ENCODE measurements at places on chromosomes 5 and 9.

GRCh38 chr9:126357074-126357473 is 30.4 kb downstream of the MVB12B start:
- no peaks in the 10 kb centered on the region for H3K36me3 ChIP-seq
- no peak overlapping the region for H3K27ac ChIP-seq
- no peaks in the 10 kb centered on the region for H3K4me1 ChIP-seq
- H3K4me3 ChIP-seq, result no peak overlapping the region

- no peaks in the 10 kb centered on the region for H3K36me3 ChIP-seq
- H3K4me3 ChIP-seq, result no peak overlapping the region
- no peaks in the 10 kb centered on the region for H3K4me1 ChIP-seq
- no peaks in the 10 kb centered on the region for H3K27me3 ChIP-seq
These were observed 195.7 kb downstream of the CD180 start for GRCh38 chr5:67000794-67001475.

- H3K4me3 ChIP-seq, result no peak overlapping the region
- H3K4me1 ChIP-seq, result no peaks in the 10 kb centered on the region
- H3K27ac ChIP-seq, result no peak overlapping the region
- no peaks in the 10 kb centered on the region for H3K36me3 ChIP-seq
These were observed 233.2 kb upstream of the DAB2 start for GRCh38 chr5:39657943-39658342.

- H3K4me3 ChIP-seq, result no peak overlapping the region
- H3K36me3 ChIP-seq, result no peaks in the 10 kb centered on the region
- no peaks in the 10 kb centered on the region for H3K4me1 ChIP-seq
- H3K27ac ChIP-seq, result no peak overlapping the region
These were observed 399.0 kb downstream of the MED10 start for GRCh38 chr5:5979377-5979760.

DNA sequence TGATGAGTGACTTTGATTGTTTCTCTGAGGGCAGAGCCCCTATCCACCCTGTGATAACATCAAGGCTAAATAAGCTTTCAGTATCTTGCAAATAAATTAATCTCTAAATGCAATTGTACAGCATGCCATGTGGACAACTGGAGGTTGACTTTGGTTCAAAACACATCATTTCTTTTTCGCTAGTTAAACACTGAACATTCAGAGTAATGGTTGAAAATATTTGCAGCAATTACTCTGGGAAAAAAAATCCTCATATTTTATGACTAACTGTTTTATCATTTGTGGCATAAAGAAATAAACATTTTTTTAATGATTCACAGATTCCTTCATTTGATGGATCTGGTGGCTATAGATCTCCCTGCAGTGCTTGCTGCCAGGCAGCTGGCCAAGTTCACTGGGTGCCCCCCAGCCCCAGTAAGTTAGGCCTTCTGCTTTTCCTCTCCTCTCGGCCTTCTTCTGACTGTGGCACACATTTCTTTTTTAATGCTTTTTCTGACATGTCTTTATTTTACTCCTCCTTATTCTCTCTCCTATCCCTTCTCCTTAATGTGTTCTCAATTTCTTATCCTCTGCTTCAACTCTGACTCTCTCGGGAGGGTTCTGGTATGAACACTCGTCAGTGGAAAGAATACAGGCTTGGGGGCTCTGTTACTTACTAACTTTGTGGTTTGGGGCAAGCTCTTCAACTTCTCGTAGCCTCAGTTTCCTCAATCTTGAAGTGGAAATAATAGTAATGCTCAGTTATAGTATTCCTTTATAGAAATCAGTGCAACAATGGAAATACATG is 69.6 kb downstream of the ADAMTSL1 start:
- H3K36me3 ChIP-seq, result no peaks in the 10 kb centered on the region
- DNase-seq, result no peak
- no peak overlapping the region for H3K27ac ChIP-seq
- H3K27me3 ChIP-seq, result no peaks in the 10 kb centered on the region
- no peaks in the 10 kb centered on the region for H3K4me1 ChIP-seq

GRCh38 chr5:21895766-21896350 is 957.3 kb downstream of the CDH12 start:
- H3K36me3 ChIP-seq, result no peaks in the 10 kb centered on the region
- no peak for DNase-seq
- H3K4me3 ChIP-seq, result no peak overlapping the region
- H3K27ac ChIP-seq, result no peak overlapping the region
- no peaks in the 10 kb centered on the region for H3K27me3 ChIP-seq
- no peaks in the 10 kb centered on the region for H3K4me1 ChIP-seq

- H3K36me3 ChIP-seq, result no peaks in the 10 kb centered on the region
- H3K27me3 ChIP-seq, result peaks cover 4% of the 10 kb centered on the region
- no peak overlapping the region for H3K27ac ChIP-seq
- H3K4me3 ChIP-seq, result no peak overlapping the region
- no peak for DNase-seq
These were observed 13.4 kb downstream of the OLFM1 start for GRCh38 chr9:135100725-135101410.

GRCh38 chr9:136225748-136226679 is 19.6 kb downstream of the QSOX2 start:
- H3K36me3 ChIP-seq, result peaks cover 25% of the 10 kb centered on the region
- H3K4me3 ChIP-seq, result no peak overlapping the region
- H3K4me1 ChIP-seq, result peaks cover 8% of the 10 kb centered on the region

- peaks cover 12% of the 10 kb centered on the region for H3K4me1 ChIP-seq
- no peak for DNase-seq
- H3K4me3 ChIP-seq, result peak overlapping the region; percentile 90
- peak overlapping the region; percentile 99 for H3K27ac ChIP-seq
These were observed 744 bp upstream of the PPP2CA start for GRCh38 chr5:134226441-134227192.

GRCh38 chr9:87193925-87194868 is 246.9 kb upstream of the GAS1 start:
- H3K4me1 ChIP-seq, result no peaks in the 10 kb centered on the region
- no peak for DNase-seq
- H3K27me3 ChIP-seq, result no peaks in the 10 kb centered on the region
- no peak overlapping the region for H3K27ac ChIP-seq
- no peak overlapping the region for H3K4me3 ChIP-seq
- no peaks in the 10 kb centered on the region for H3K36me3 ChIP-seq

GRCh38 chr5:53930457-53930856 is 370.0 kb downstream of the NDUFS4 start:
- H3K27ac ChIP-seq, result no peak overlapping the region
- H3K36me3 ChIP-seq, result no peaks in the 10 kb centered on the region
- no peak for DNase-seq
- H3K4me1 ChIP-seq, result no peaks in the 10 kb centered on the region
- no peaks in the 10 kb centered on the region for H3K27me3 ChIP-seq

GRCh38 chr9:35116898-35117551 is 1.4 kb upstream of the ATOSB start:
- DNase-seq, result peak; percentile 87
- peak overlapping the region; percentile 63 for H3K4me3 ChIP-seq
- no peaks in the 10 kb centered on the region for H3K27me3 ChIP-seq
- no peaks in the 10 kb centered on the region for H3K36me3 ChIP-seq
- peaks cover 25% of the 10 kb centered on the region for H3K4me1 ChIP-seq

GRCh38 chr5:133938929-133939328 is 29.5 kb downstream of the C5orf15 start:
- H3K36me3 ChIP-seq, result no peaks in the 10 kb centered on the region
- no peak overlapping the region for H3K27ac ChIP-seq
- H3K27me3 ChIP-seq, result no peaks in the 10 kb centered on the region
- peaks cover 6% of the 10 kb centered on the region for H3K4me1 ChIP-seq

DNA sequence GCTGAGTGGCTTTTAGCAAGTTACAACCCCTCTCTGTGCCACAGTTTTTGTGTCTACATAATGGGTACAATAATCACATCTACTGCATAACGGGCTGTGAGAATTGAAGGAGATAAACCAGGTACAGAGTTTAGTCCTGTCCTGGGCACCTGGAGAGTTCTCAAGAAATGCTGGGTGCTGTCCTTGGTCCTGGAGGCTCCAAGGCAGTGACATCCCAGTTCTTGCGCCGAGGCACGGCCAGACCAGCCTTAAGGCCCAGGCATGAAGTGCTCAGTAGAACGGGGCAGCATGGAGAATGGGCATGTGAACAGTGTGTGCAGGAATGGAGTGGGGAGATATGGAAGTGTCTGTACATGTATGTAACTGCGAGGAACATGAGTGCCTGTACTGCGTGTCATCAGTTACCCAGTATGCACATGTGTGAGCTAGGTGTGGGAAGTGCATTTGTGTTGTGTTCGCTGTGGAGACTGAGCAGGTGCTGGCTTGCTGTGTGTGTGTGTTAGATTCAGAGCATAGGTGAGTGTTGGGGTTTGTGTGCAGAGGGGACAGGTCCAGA is 6.3 kb upstream of the UNC5A start:
- peaks cover 40% of the 10 kb centered on the region for H3K27me3 ChIP-seq
- peak; percentile 40 for DNase-seq
- no peaks in the 10 kb centered on the region for H3K4me1 ChIP-seq
- H3K4me3 ChIP-seq, result no peak overlapping the region
- no peak overlapping the region for H3K27ac ChIP-seq
- no peaks in the 10 kb centered on the region for H3K36me3 ChIP-seq

GRCh38 chr5:88761939-88762338 is 121.0 kb downstream of the MEF2C start:
- H3K27me3 ChIP-seq, result no peaks in the 10 kb centered on the region
- H3K4me3 ChIP-seq, result no peak overlapping the region
- H3K4me1 ChIP-seq, result peaks cover 15% of the 10 kb centered on the region
- H3K36me3 ChIP-seq, result no peaks in the 10 kb centered on the region

- no peaks in the 10 kb centered on the region for H3K27me3 ChIP-seq
- H3K27ac ChIP-seq, result no peak overlapping the region
- peaks cover 19% of the 10 kb centered on the region for H3K4me1 ChIP-seq
- no peak overlapping the region for H3K4me3 ChIP-seq
These were observed 101.7 kb upstream of the FCN2 start for GRCh38 chr9:134778841-134779411.

DNA sequence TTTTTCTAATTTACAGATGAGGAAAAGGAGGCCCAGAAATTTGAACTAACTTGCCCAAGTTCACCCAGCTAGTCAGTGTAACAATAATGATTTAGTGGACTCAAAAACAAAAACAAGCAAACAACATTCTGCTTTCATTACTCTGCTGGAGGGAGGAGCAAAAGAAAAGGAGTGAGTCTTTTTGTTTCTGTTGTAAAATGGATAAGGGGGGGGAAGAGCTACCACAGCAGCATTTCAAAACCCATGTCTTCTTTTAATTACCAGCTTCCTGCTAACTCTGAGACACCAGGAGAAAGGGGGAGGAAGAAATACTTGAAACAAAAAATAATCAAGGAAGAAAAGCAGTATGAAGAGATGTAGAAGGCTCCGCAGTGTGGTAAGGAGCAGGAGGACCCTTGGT is 39.2 kb upstream of the EQTN start:
- no peak overlapping the region for H3K4me3 ChIP-seq
- no peak for DNase-seq
- H3K4me1 ChIP-seq, result peaks cover 22% of the 10 kb centered on the region
- H3K27me3 ChIP-seq, result no peaks in the 10 kb centered on the region

GRCh38 chr9:134227451-134228411 is 63.4 kb upstream of the RNU6ATAC start:
- H3K27me3 ChIP-seq, result no peaks in the 10 kb centered on the region
- no peak for DNase-seq
- H3K27ac ChIP-seq, result no peak overlapping the region
- no peaks in the 10 kb centered on the region for H3K4me1 ChIP-seq
- H3K4me3 ChIP-seq, result no peak overlapping the region

DNA sequence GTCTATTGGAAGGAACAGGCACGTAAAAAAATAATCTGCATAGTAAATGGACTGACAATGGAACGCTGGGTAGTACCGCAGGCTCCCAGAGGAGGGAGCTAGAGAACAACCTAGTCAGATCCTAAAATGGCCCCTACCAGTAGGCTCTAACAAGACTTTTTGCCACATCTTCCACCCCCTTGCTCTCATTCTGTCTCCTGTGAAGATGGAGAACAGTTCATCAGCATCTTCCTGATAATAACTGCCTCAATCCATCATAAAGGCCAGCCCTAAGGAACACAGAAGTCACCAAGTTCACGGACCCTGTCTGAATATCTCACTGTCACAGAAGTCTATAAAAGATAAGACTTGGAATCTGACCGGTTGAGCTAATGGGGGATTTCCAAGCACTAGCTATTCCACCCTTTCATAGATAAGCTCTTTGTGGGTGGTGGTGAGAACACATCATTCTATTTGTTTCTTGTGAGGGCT is 133.4 kb downstream of the SLC1A3 start:
- H3K4me3 ChIP-seq, result no peak overlapping the region
- H3K4me1 ChIP-seq, result peaks cover 4% of the 10 kb centered on the region
- DNase-seq, result peak; percentile 72
- no peak overlapping the region for H3K27ac ChIP-seq

DNA sequence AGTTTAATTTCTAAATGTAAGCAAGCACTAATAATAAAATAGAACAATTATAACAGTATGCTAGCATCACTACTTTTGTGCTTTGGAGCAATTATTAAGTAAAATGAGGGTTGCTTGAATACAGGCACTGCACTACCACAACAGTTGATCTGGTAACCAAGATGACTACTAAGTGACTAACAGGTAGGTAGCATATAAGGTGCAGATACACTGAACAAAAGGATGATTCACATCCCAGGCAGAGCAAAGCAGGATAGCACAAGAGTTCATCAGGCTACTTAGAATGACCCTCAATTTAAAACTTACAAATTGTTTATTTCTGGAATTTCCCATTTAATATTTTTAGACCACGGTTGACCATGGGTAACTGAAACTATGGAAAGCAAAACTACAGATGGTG is 48.0 kb upstream of the RGS7BP start:
- no peak overlapping the region for H3K27ac ChIP-seq
- no peak overlapping the region for H3K4me3 ChIP-seq
- no peaks in the 10 kb centered on the region for H3K36me3 ChIP-seq
- no peaks in the 10 kb centered on the region for H3K4me1 ChIP-seq
- H3K27me3 ChIP-seq, result no peaks in the 10 kb centered on the region

DNA sequence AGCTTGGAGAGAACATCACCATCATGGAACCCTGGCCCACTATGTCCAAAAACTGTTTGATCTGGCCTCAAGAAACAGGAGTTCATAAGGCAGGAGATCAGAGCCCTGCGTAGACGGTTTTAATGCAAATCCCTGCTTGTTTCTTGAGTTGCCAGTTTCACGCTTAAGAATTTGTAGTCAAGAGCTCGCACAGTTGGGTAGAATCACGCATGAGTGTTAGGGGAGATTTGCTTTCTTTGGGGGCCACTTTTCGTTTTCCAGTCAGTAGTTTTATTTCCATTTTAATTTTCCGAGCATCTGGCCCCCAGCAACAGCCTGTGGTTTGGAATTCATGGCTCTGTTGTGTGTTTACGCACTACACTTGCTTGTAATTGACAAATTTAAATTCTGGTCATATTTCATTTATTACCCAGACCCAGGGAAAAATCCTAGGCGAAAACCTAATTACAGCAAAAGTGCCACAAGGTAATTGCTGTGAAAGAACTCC is 6.6 kb upstream of the C5orf58 start:
- no peak for DNase-seq
- no peak overlapping the region for H3K4me3 ChIP-seq
- H3K27ac ChIP-seq, result no peak overlapping the region

- H3K4me1 ChIP-seq, result no peaks in the 10 kb centered on the region
- no peak for DNase-seq
- no peaks in the 10 kb centered on the region for H3K36me3 ChIP-seq
- no peak overlapping the region for H3K4me3 ChIP-seq
These were observed 197.1 kb downstream of the MEF2C start for GRCh38 chr5:88685591-88686541.

GRCh38 chr5:154962494-154962893 is 21.6 kb downstream of the MRPL22 start:
- H3K36me3 ChIP-seq, result peaks cover 23% of the 10 kb centered on the region
- DNase-seq, result no peak
- no peak overlapping the region for H3K27ac ChIP-seq
- H3K4me3 ChIP-seq, result no peak overlapping the region
- no peaks in the 10 kb centered on the region for H3K4me1 ChIP-seq
